ENCODE measurements at places on chromosomes 5 and 9. TPM values are rescaled to one million over a fixed set of nuclear protein-coding genes. Genes with fewer than 3 reads are reported as not detected.

- DNase-seq, result no peak
Measured at GRCh38 chr9:18472435-18472834, 1.5 kb upstream of the ADAMTSL1 start.

The DMRTA1 gene
- total RNA-seq, result not detected

The FOXD1 gene
- 50.0 TPM for total RNA-seq

GRCh38 chr5:89191374-89191773, 308.4 kb upstream of the MEF2C start:
- DNase-seq, result no peak

GRCh38 chr5:151255621-151256286, 2.8 kb downstream of the GM2A start:
- no peak for DNase-seq

- no peak for DNase-seq
Measured at GRCh38 chr5:179154346-179154990, 94.3 kb downstream of the ZNF354C start.

DNA sequence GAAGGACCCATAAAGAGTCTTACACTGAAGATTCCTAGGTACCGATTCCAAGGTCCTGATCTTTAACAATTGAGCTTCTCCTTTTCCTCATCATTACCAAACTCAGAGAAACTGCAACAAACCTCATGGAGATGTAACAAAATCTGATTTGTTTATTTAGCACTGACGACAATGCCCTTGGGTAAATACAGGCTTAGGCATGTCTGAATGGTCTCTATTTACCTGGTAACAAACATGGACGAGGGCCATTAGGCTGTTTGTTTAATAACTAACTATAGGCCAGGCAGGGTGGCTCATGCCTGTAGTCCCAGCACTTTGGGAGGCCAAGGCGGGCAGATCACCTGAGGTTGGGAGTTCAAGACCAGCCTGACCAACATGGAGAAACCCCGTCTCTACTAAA, 333.3 kb downstream of the AGTPBP1 start:
- DNase-seq, result no peak

DNA sequence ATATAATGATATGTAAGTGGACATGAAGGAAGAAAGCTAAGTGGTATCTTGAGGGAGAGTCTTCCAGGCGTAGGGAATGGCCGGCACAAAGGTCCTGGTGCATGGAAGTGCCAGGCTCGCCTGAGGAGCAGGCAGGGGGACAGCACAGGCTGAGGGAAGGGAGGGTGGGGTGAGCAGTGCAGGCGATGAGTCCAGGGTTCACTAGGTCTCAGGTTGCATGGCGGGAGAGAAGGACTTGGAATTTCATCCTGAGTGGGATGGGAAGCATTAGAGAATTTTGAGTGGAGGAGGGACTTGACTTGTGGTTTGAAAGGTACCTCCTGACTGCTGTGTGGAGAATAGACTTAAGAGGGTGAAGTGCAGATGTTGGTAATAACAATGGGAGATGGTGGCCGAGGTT, 268.9 kb downstream of the ARHGEF28 start:
- no peak for DNase-seq

- no peak for DNase-seq
Measured at GRCh38 chr9:31336841-31337240, 1047.6 kb upstream of the ACO1 start.

DNA sequence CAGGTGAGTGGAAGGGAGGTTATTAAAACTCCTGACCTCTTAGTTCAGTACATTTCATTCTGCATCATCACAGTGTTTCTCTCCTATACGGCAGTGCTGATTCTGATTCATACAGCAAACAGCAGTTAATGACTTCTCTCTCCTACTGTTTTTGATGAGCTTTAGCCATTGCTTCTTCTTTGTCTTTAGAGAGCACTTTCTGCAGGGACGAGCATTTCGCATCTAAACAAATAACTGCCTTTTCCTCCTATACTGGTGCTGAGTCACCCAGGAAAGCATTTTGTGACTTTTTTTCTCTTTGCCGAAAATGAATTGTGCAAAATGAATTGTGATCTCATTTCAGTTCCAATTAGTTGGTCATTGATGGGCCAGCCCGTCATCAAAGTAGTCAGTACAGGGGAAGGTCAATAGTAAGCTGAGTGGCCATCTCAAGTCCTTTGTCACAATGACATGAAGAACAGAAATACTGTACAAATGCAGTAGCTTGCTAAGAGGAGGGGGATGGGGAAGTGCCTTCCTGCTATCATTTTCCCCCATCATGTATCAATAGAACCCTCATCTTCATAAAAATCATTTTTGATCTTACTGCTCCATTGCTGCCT, 98.5 kb downstream of the INSYN2B start:
- DNase-seq, result no peak

- no peak for DNase-seq
Measured at GRCh38 chr5:41305056-41305455, 91.7 kb upstream of the C6 start.

GRCh38 chr9:127971357-127972235, 9.2 kb downstream of the EEIG1 start:
- peak; percentile 33 for DNase-seq

The GOLM1 gene
- total RNA-seq, result 48.2 TPM

DNA sequence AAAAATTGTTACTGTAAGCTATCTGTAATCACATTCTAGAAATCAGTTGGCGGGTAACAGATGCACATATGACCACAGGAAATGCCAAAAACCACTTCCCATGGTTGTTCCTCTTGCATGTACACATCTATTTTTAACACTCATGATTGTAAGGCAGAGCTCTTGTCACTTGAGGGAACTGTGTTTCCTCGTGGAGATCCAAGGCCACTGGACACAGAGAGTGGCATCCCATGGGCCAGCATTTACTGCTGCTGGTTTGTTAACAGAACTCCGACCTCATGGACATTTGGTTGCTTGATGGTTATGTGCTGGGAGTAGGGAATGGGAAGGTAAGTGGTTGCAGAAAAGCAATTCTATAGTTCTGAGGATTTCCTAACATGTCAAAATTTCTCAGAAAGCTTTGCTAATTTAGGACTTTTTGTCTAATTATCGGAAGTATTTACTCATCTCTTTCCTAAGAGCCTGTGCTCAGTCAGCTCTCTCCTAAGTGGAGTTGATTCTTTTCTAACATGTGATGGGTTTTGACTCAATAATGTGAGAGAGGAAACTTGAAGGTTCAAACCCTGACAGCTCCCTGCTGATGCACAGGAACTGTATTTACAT, 202.0 kb upstream of the NR3C1 start:
- no peak for DNase-seq

The TMEFF1 gene
- total RNA-seq, result 0.43 TPM

GRCh38 chr5:73419465-73420390, 28.8 kb downstream of the FOXD1 start:
- peak; percentile 76 for DNase-seq

The TSSK1B gene
- not detected for total RNA-seq

The TMOD1 gene
- total RNA-seq, result 1.3 TPM

The FSD1L gene
- 2.7 TPM for total RNA-seq

- DNase-seq, result no peak
Measured at GRCh38 chr5:77641397-77641943, 3.0 kb upstream of the OTP start.

The ADAMTS19 gene
- total RNA-seq, result not detected

The HSPB3 gene
- total RNA-seq, result 12.3 TPM

DNA sequence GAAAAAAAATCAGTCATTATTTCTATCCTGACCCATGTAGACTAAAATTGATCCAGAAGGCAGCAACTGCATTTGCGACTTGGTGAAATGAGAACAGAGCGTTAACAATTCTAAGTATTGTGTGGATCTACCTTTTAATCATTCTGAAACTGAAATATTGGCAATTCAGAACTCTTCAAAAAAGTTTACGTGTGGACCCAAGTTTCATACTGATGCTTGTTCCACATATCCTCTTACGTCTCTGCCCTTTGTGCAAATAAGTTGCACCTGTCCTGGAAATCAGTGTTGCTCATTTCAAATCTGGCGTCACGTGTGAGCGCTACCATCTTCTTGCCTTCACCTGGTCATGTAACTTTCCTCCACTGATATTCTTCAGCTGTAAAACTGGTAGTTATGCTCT, 74.7 kb downstream of the NTRK2 start:
- no peak for DNase-seq

The ZNF483 gene
- 0.25 TPM for total RNA-seq

- no peak for DNase-seq
Measured at GRCh38 chr5:144582066-144582465, 411.4 kb downstream of the KCTD16 start.

DNA sequence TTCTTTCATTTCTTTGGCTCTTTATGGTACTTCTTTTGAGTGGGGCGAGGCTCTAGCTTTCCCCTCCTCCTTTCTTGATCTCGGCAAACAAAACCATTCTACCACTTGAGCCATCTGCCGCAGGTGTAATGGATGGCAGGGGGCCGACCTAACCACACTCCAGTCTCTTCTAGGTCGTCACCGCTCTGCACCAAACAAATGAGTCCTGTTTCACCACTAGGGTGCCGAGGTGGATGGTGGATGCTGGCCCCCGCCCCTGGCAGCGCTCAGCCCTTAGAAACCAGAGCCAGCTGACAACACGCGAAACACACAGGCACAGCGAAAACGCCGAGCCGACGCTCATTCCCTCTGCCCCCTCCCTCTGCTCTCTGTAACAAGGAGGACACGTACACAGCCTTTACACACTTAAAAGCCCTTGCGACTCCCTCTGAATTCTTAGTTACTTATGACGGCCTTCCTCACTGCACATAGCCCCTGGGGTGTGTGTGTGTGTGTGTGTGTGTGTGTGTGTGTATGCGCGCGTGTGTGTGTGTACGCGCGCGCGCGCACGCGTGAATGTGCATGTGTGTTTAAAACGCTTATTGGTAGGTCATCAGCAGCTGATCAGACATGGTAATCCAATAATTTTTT, 199.4 kb downstream of the MEF2C start:
- DNase-seq, result peak; percentile 28

The RNF180 gene
- not detected for total RNA-seq

The PTGDS gene
- total RNA-seq, result not detected

- no peak for DNase-seq
Measured at GRCh38 chr9:83247732-83248131, 184.8 kb upstream of the RASEF start.

- peak; percentile 82 for DNase-seq
Measured at GRCh38 chr9:95131023-95131943, 186.2 kb downstream of the FANCC start.

DNA sequence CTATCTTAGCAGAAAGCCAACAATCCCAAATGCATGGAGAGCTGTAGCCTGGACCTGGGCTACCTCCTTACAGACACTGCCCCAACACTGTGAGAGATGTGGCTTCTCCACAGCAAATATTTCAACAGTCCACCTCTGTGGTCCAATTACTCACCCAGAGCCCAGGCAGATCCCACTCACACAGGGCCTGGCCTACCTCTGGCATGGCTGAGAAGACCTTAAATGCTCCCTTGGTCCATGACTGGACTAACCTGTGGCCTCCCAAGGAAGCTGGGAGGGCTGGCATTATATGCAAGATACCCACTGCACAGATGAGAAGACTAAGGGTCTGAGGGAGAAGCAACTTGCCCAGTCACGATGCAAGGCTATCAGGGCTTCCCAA, 22.8 kb upstream of the SLC25A51 start:
- DNase-seq, result peak; percentile 34

The NOXA1 gene
- total RNA-seq, result not detected

The ZNF300 gene
- 5.1 TPM for total RNA-seq

DNA sequence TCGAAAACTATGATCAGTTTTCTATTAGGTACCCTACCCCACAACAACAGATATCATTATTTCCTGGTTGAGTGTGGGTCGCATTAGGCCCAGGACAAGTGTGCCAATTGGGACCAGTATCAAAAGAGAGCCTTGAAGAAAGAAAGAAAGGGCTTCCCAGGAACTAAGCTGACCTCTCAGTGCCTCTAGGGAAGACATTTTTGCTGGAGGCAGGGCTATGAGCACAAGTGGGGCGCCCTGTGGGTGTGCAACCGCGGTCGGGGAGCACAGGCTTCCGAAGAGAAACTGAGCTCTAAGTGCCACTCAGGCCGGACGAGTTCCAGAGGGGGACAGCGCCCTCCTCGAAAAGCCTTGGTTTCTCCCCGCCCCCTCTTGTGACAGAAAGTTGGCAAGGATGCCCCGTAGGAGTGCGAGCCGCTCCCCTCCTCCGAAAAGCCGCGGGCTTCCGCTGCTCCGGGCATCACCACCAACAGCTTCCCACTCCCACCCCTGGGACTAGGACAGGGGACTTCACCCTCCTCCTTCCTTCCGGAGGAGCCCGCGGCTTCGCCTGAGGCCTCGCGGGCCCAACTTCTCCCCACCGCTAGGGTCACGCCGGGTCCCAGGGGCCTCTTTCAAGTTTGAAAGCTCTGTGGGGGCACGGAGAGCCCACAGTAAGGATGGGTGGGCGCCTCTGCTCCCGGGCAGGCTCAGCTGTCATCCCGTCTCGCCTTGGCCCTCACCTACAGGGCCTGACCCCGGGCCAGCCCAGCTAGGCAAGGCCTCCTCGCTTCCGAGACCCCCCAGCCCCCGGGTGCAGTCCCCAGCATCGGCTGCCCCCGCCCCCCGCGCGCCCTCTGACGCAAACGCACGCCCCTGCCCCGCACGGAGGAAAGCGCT, 2.0 kb downstream of the NR2F1-AS1 start:
- no peak for DNase-seq

The RXRA gene
- total RNA-seq, result 26.1 TPM

GRCh38 chr9:136327304-136327974, at the start of gene GPSM1:
Gene GPSM1, plus strand, starts transcription at chr9:136327539. Its CDS starts 157 bp downstream, at chr9:136327696.
- DNase-seq, result peak; percentile 81

DNA sequence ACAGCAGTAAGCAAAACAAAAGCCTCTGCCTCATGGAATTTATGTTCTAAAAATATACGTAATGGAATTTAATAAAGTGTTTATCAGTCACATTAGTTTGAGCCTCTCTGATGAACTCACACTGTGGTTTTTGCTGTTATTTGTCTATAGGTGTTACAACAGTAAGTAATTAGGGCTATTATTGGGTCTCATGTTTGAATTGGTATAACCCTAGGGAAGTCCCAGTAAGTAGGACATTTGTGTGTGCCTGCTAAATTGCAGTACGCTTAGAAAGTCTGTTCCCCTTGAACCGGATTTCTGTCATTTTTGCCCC, 197.6 kb downstream of the NR3C1 start:
- no peak for DNase-seq

GRCh38 chr9:97500765-97501176, 695 bp upstream of the TMOD1 start:
- no peak for DNase-seq

The MYO10 gene
- total RNA-seq, result 43.2 TPM

The PRUNE2 gene
- total RNA-seq, result 6.8 TPM

- peak; percentile 85 for DNase-seq
Measured at GRCh38 chr5:122756264-122756911, 18.5 kb upstream of the SNX2 start.

GRCh38 chr9:121926351-121926801, 166.7 kb downstream of the TTLL11 start:
- DNase-seq, result no peak

GRCh38 chr5:145236127-145236526, 599.0 kb downstream of the PRELID2 start:
- DNase-seq, result peak; percentile 12

All from GM23248 (cell line).